CD4-positive, alpha-beta T cell (primary cell): ENCODE measurements at places on chromosomes 2 and 18.

DNA sequence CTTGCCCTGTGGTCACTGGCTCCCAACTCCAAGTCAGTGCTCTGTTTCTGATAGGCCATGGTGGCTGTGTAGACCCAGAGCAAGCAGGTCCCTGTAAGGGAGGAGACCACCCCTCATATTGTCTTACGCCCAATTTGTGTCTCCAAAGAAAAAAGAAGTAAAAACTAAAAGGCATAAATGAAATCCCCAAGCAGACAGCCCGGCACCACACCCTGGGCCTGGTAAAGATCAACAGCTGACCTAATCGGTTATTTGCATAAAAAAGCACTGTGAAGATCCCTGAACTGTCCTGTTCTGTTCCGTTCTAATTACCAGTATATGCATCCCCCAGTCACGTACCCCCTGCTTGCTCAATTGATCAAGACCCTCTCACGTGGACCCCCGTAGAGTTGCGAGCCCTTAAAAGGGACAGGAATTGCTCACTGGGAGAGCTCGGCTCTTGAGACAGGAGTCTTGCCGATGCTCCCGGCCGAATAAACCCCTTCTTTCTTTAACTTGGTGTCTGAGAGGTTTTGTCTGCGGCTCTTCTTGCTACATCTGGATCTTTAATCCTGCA is 364.1 kb upstream of the HS6ST1 start:
- H3K27me3 ChIP-seq, result peaks cover 4% of the 10 kb centered on the region
- no peaks in the 10 kb centered on the region for H3K4me1 ChIP-seq
- DNase-seq, result no peak
- no peaks in the 10 kb centered on the region for H3K36me3 ChIP-seq

- no peaks in the 10 kb centered on the region for H3K4me1 ChIP-seq
- no peak overlapping the region for H3K4me3 ChIP-seq
- no peak overlapping the region for H3K27ac ChIP-seq
- H3K27me3 ChIP-seq, result peaks cover 5% of the 10 kb centered on the region
- no peak for DNase-seq
Observed at GRCh38 chr2:227147023-227147422, 17.0 kb downstream of the COL4A4 start.

DNA sequence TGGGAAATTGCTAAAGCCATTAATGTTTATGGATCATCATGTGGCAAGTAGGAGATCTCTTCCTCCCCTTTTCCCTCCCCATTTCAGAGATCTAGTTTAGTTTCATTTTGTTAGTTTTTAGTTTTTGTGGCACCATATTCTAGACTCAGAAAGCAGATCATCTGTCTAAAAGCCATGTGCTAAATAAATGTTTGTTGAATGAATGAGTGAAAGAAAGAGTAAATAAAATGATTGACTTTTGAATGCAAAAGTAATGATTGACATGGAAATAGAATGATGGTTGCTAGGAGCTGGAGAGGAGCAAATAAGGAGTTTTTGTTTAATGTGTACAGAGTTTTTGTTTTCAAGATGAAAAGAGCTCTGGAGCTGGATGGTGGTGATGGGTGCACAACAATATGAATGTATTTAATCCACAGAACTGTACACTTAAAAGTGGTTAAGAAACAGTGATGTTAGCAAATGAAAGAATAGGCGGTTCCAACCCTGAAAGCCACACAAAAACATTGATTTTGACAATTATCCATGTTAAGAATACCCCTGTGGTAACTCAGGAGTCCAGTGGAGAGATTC is 23.6 kb downstream of the TMEM178A start:
- no peak for DNase-seq
- no peak overlapping the region for H3K27ac ChIP-seq
- H3K4me3 ChIP-seq, result no peak overlapping the region

- H3K36me3 ChIP-seq, result no peaks in the 10 kb centered on the region
- H3K4me3 ChIP-seq, result no peak within 1 kb of the TSS
- H3K27ac ChIP-seq, result no peak within 1 kb of the TSS
- H3K4me1 ChIP-seq, result peaks cover 28% of the 10 kb centered on the region
- peaks cover 36% of the 10 kb centered on the region for H3K27me3 ChIP-seq
Observed at GRCh38 chr2:232519581-232520438, at the start of gene PRSS56. TSS of gene PRSS56 (plus strand) at chr2:232520388. CDS start at chr2:232520599, 211 bp downstream.

- no peaks in the 10 kb centered on the region for H3K27me3 ChIP-seq
- H3K4me3 ChIP-seq, result no peak overlapping the region
- no peak overlapping the region for H3K27ac ChIP-seq
- no peaks in the 10 kb centered on the region for H3K4me1 ChIP-seq
- no peak for DNase-seq
- no peaks in the 10 kb centered on the region for H3K36me3 ChIP-seq
Observed at GRCh38 chr2:35503311-35503710, 852.3 kb upstream of the CRIM1 start.
